ENCODE measurements at places on chromosomes 2 and 18.

DNA sequence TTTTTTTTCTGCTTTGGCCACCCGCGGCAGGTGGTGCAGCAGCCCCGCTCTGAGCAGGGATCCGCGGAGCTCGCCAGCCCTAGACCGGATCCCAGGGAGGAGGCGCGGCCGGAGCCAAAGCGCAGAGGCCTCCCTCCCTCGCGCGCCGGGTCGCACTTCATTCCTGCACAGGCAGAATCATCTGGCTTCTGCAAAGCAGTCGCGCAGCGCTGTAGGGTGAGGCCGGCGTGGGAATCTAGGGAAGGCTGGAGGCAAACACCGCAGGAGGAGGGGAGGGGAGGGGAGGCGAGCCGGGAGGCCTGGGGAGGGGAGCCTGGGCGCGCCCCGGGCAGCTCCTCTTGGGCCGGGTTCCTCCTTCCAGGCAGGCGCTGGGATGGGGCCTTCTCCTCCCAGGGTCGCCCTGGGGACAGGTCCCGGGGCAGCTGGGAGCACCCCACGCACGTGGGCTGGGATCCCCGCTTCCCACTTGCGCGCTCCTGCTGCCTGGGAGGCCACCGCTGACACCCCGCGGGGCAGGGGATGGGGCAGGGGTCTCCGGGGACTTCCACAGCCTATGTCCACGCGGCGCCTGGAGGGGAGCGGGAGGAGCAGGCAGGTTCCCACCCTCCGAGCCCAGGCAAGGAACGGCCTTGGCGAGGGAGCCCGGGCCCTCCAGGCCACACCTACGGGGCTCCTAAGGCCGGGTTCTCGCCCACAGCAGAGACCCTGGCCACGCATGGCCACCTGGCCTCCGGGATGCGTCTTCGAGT lies 45.0 kb downstream of the MBP start:
- DNase-seq, result no peak

GRCh38 chr18:68520406-68521075 lies 194.4 kb downstream of the TMX3 start:
- DNase-seq, result no peak

- no peak for DNase-seq
Measured at GRCh38 chr18:52409727-52410126, 69.7 kb downstream of the DCC start.

GRCh38 chr2:43773876-43774613 lies at the start of gene DYNC2LI1:
TSS of gene DYNC2LI1 (plus strand) at chr2:43774039. CDS start at chr2:43774139, 100 bp downstream.
- DNase-seq, result peak; percentile 77

DNA sequence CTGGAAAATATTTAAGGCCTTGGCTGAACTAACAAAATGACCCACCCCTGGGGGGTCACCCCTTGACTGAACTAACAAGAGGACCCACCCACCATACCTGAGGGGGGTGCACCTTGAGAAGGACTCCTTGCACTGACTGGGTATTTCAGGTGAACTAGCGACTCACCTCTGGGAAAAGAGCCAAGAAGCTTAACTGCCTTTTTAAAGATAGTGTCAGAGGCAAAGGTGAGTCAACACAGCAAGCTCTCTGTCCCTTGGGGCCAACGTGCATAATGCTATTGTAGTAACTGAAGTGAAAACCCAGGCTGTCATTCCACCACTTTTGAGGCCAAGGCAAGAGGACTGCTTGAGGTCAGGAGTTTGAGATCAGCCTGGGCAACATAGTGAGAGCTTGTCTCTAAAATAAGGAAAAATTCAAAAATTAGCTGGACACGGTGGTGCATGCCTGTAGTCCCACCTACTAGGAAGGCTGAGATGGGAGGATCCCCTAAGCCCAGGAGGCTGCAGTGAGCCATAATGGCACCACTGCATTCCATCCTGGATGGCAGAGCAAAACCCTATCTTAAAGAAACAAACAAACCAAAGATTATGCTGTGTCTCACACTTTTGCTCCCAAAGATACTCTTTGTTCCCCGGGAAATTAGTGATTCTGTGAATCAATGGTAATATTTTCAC lies 36.4 kb upstream of the ZCCHC2 start:
- no peak for DNase-seq
